ENCODE measurements at places on chromosomes 12 and 14.

DNA sequence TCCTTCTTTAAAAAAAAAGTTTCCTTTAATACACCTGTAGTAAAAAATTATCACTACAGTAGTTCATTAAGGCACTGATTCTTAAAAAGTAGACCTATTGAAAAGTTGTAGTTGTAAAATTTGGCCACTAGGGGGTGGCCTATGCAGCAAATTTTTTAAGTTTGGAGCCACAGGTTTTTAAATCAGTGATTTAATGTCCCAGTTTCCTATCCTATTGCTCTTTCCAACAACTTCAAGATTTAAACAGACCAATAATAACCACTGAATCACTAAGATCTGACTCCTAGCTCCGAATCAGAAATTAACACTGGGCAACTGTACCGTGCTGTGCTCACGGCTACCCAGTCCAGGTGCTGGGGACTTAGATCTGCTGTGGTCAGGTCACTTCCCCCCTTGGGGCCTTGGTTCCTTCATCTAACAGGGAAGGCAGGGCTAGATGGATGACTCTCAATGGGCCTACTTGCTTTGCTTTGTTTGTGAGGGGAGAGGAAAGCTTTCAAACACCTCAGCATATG, 279.3 kb downstream of the MED13L start:
- H3K27ac ChIP-seq = no peak overlapping the region
- no peak for DNase-seq
- no peaks in the 10 kb centered on the region for H3K4me1 ChIP-seq
- H3K27me3 ChIP-seq = no peaks in the 10 kb centered on the region
- peaks cover 40% of the 10 kb centered on the region for H3K36me3 ChIP-seq

DNA sequence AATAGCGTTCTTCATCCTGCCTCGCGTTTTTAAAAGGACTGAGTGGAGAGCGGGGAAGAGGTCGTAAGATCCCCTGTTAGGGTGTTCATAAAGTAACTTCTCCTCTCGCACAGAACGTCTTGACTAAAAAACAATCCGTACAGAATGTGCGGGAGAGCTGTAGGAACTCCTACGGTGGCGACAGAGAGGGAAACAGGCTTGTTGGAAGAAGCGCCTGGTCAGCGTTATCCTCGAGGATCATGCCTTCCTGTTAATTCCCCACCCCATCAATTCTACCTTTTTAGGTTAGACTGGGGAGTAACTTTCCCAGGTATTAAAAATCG, 399 bp upstream of the WASHC4 start:
- H3K36me3 ChIP-seq = peaks cover 21% of the 10 kb centered on the region
- H3K27me3 ChIP-seq = peaks cover 31% of the 10 kb centered on the region
- H3K4me3 ChIP-seq = peak overlapping the region; percentile 98
- DNase-seq = no peak
- peaks cover 33% of the 10 kb centered on the region for H3K4me1 ChIP-seq

- peak overlapping the region; percentile 58 for H3K27ac ChIP-seq
- no peaks in the 10 kb centered on the region for H3K27me3 ChIP-seq
- H3K4me3 ChIP-seq = no peak overlapping the region
- DNase-seq = no peak
These were observed 10.7 kb downstream of the AGAP2 start for GRCh38 chr12:57727758-57728395.

DNA sequence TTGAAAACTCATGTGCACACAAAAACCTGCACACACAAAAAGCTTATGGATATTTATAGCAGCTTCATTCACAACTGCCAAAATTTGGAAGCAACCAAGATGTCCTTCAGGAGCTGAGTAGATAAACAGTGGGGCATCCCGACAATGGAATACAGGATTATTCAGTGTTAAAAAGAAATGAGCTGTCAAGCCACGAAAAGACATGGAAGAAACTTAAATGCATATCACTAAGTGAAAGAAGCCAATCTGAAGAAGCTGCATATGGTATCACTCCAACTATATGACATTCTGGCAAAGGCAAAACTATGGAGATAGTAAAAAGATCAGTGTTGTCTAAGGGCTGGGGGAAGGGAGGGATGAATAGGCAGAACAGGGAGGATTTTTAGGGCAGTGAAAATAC, 5.2 kb upstream of the TPCN1 start:
- H3K36me3 ChIP-seq = peaks cover 5% of the 10 kb centered on the region
- no peak overlapping the region for H3K4me3 ChIP-seq
- H3K4me1 ChIP-seq = peaks cover 12% of the 10 kb centered on the region
- H3K27me3 ChIP-seq = no peaks in the 10 kb centered on the region
- DNase-seq = no peak

DNA sequence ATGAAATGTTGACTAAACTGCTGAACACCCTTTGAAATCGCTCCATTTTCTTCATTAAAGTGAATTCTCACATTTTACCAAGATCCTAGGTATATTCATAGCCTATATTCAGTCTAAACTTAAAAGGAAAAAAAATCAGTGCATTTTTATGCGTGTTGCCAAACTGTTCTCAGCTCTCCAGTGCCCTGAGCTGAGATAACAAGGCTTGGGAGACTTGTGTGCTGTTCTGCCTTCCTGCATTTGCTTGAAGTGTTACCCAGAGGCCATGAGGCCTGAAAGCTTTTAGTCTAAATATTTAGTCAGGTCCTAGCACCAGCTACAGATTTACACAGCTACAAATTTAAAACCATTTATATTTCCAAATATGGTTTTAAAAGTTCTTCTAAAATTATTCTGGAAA, 8.6 kb upstream of the PALS1 start:
- no peaks in the 10 kb centered on the region for H3K27me3 ChIP-seq
- H3K27ac ChIP-seq = no peak overlapping the region
- no peak overlapping the region for H3K4me3 ChIP-seq
- no peaks in the 10 kb centered on the region for H3K4me1 ChIP-seq

GRCh38 chr12:45260104-45260815, 44.4 kb downstream of the ANO6 start:
- H3K4me1 ChIP-seq = peaks cover 24% of the 10 kb centered on the region
- H3K27ac ChIP-seq = no peak overlapping the region
- no peaks in the 10 kb centered on the region for H3K36me3 ChIP-seq
- H3K27me3 ChIP-seq = no peaks in the 10 kb centered on the region

GRCh38 chr12:125151284-125151683, 86.0 kb downstream of the AACS start:
- H3K27ac ChIP-seq = no peak overlapping the region
- no peak overlapping the region for H3K4me3 ChIP-seq
- no peaks in the 10 kb centered on the region for H3K4me1 ChIP-seq
- H3K36me3 ChIP-seq = no peaks in the 10 kb centered on the region
- peaks cover 18% of the 10 kb centered on the region for H3K27me3 ChIP-seq

DNA sequence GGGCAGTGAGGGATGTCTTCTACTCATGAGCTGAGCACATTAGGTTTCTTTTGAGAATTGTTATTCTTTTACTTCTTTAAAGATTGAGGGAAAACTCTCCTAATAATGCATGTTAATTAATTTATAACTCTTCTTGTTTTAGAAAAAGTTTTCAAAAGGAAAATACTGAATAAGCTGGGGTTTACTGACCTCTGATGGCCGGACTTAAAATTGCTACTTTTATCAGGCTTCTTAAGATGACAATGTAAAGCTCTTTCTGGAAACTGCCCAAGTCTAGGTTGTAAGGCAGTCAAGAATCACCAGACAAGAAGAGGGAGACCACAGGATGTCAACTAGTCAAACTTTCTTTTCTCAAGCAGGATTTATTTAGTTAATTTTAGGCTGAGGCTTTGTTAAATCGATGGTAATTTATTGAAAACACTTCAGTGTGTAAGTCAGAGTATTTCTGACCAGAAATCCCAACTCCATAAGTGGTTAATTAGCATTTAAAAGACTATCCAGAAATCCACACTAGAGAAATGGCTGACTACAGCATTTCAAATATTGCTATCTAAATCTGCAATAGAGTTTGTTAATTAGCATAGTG, 82.1 kb downstream of the AVPR1A start:
- DNase-seq = no peak
- H3K4me3 ChIP-seq = no peak overlapping the region
- H3K27ac ChIP-seq = no peak overlapping the region

- H3K4me1 ChIP-seq = peaks cover under 1% of the 10 kb centered on the region
- DNase-seq = no peak
- peaks cover 27% of the 10 kb centered on the region for H3K27me3 ChIP-seq
- no peak overlapping the region for H3K4me3 ChIP-seq
- H3K27ac ChIP-seq = no peak overlapping the region
- H3K36me3 ChIP-seq = peaks cover 7% of the 10 kb centered on the region
These were observed 13.3 kb upstream of the DTX1 start for GRCh38 chr12:113043240-113043639.

GRCh38 chr14:88554457-88555286, at the start of gene PTPN21:
PTPN21 (minus strand) TSS chr14:88555007; CDS start chr14:88550417, 4,590 bp downstream.
- H3K27me3 ChIP-seq = peaks cover 65% of the 10 kb centered on the region
- H3K36me3 ChIP-seq = peaks cover 6% of the 10 kb centered on the region
- peaks cover 29% of the 10 kb centered on the region for H3K4me1 ChIP-seq
- no peak within 1 kb of the TSS for H3K27ac ChIP-seq
- no peak for DNase-seq
- peak within 1 kb of the TSS; percentile 55 for H3K4me3 ChIP-seq

- H3K4me3 ChIP-seq = no peak overlapping the region
- no peaks in the 10 kb centered on the region for H3K36me3 ChIP-seq
- H3K27ac ChIP-seq = no peak overlapping the region
These were observed 20.3 kb downstream of the FIGNL2 start for GRCh38 chr12:51827925-51828818.

- DNase-seq = no peak
- H3K4me1 ChIP-seq = no peaks in the 10 kb centered on the region
- H3K4me3 ChIP-seq = no peak overlapping the region
- no peaks in the 10 kb centered on the region for H3K36me3 ChIP-seq
- no peaks in the 10 kb centered on the region for H3K27me3 ChIP-seq
- H3K27ac ChIP-seq = no peak overlapping the region
These were observed 62.7 kb downstream of the LRRK2 start for GRCh38 chr12:40287369-40287975.

DNA sequence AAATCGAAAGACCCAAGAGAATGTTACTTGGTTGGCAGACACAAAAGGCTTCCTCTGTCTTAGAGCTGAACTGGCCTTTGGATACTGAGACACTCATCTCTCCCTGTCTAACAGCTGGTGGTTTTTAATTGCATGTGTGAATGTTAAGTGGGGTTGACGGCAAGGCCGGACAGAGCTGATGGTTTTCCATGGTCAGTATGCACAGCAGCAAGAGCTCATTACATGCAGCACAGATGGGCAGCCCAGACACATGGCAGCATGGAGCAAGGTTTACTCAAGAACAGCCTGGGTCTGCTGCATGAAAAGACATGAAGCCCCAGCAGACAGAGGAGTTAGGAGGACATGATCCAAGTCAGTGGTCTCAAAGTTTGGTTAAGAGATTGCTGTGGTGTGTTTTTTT, 27.8 kb upstream of the CACNA2D4 start:
- H3K4me1 ChIP-seq = peaks cover 18% of the 10 kb centered on the region
- H3K4me3 ChIP-seq = no peak overlapping the region
- peak overlapping the region; percentile 26 for H3K27ac ChIP-seq
- no peaks in the 10 kb centered on the region for H3K27me3 ChIP-seq
- DNase-seq = no peak
- peaks cover 30% of the 10 kb centered on the region for H3K36me3 ChIP-seq

DNA sequence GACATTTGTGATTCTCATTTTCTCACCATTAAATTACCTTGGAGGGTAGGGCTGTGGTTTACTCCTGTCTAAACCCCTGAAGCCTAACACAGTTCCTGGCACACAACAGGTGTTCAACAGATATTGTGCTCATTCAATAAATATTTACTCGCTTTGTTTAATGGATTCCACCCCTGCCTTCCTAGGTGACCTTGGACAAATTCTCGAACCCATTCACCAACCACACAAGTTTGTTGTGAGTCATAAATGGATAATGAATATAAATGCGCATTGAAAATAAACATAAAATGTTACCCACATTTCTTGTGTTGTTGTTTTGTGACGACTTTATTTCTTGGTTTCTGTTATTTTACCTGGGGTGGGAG, 362 bp upstream of the TSFM start:
- peak overlapping the region; percentile 97 for H3K27ac ChIP-seq
- H3K27me3 ChIP-seq = no peaks in the 10 kb centered on the region
- DNase-seq = no peak
- peaks cover 20% of the 10 kb centered on the region for H3K36me3 ChIP-seq
- peaks cover 22% of the 10 kb centered on the region for H3K4me1 ChIP-seq

DNA sequence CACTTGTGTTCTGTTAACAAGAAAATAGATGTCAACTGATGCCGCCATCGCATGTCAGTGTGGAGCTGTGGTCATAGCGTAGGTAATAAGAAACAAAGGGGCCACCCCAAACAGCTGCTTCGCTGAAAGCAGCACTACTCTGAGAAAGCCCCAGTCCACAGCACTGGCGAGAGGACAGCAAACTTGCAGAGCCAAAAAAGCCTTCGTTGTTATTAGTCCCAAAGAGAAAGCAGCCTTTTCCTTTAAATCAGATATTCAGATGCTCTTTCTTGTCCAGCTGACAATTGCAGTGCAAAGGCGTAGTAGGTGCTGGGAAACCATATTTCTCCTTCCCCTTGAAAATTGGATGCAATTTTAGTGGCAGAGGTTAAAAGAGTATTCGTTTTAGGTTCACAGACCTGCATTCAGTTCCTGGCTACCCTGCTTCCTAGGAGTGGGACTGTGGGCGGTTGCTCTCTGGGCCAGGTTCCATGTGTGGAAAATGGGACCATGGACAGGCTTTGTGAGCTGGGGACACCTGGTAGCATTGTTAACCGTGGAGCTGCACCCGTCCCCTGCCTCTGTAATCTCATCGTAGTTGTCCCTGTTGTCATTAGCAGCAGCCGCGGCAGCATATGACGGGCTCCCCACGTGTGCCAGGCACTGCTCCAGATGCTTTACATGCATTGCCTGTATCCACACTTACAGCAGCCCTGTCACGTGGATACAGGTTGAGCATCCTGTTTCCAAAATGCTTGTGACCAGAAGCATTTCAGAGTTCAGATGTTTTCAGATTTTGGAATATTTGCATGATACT, 54.2 kb downstream of the ELK3 start:
- peaks cover 38% of the 10 kb centered on the region for H3K4me1 ChIP-seq
- H3K4me3 ChIP-seq = no peak overlapping the region
- peak overlapping the region; percentile 35 for H3K27ac ChIP-seq
- H3K27me3 ChIP-seq = no peaks in the 10 kb centered on the region

DNA sequence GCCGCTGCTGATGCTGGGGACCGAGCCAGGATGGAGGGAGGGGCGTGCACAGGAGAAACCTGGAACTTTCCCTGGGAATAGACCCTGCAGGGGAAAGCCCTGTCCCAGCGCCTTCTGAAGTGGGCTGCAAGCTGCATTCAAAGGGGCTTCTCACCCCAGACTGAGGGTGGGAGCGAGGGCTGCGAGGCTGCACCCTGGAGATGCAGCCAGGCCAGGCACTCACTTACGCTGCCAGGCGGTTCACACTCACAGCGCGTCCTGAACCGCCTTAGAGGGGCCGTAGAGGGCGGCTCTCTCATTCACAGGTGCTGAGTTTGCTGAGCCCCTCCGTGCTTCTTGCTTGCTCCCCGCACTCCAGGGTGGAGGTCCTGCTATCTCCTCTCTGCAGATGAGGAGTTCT, 208.5 kb upstream of the C14orf180 start:
- H3K4me3 ChIP-seq = no peak overlapping the region
- H3K27me3 ChIP-seq = peaks cover 9% of the 10 kb centered on the region
- H3K27ac ChIP-seq = no peak overlapping the region
- no peak for DNase-seq

GRCh38 chr12:42420395-42420794, 94.4 kb downstream of the PPHLN1 start:
- H3K27ac ChIP-seq = no peak overlapping the region
- no peak overlapping the region for H3K4me3 ChIP-seq
- no peaks in the 10 kb centered on the region for H3K27me3 ChIP-seq
- DNase-seq = no peak
- peaks cover 6% of the 10 kb centered on the region for H3K36me3 ChIP-seq
